ENCODE measurements at places on chromosomes 4 and X.

DNA sequence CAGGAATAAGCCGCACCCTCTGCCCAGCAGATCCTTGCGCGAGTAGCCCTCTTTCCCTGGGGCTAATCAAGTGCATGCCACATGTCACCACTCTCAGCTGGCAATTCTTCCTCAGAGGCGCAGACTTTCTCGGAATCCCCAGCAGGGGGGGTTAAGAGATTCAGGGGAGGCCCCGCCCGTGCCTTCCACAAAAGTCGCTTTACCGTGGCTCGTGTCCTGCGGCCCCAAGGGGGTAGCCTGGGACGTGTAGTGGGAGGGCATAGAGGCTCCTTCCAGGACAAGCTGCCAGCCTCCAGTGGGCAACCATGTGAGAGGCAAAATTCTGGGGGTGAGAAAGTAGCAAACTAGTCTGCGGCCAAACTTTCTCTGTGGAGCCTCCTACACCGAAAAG is 652 bp downstream of the SRPX start:
- DNase-seq, result no peak

GRCh38 chrX:45187731-45188130 is 12.9 kb downstream of the DIPK2B start:
- no peak for DNase-seq

DNA sequence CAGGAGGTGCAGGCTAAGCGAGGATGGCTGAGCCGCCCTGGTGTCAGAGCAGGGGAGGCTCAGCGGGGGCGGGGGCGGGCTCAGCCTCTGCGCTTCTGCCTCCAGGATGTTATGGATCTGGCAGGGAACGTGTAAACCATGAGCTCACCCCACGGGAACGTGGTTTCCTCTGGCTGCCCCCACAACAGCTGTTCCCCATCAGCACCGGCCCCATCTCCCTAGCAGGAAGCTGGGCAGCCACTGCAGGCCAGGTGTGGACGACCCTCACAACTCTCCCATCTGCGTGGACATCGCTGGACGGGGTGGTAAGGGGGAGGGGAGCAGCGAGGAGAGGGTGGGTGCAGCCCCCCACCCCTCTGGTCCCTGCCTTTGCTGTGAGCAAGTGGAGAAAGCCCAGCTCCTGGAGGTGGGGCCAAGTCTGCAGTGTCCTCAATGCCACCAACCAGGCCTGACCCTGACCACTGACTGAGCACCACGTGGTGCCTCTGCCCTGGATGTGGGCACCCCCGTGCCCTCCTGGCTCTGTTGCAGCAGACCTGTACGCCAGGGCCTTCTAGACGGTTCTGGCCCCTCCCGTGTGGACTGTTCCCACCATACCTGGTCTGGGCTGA is 28.1 kb upstream of the SPON2 start:
- no peak for DNase-seq

GRCh38 chr4:24067367-24068193 is 177.7 kb upstream of the PPARGC1A start:
- DNase-seq, result no peak

DNA sequence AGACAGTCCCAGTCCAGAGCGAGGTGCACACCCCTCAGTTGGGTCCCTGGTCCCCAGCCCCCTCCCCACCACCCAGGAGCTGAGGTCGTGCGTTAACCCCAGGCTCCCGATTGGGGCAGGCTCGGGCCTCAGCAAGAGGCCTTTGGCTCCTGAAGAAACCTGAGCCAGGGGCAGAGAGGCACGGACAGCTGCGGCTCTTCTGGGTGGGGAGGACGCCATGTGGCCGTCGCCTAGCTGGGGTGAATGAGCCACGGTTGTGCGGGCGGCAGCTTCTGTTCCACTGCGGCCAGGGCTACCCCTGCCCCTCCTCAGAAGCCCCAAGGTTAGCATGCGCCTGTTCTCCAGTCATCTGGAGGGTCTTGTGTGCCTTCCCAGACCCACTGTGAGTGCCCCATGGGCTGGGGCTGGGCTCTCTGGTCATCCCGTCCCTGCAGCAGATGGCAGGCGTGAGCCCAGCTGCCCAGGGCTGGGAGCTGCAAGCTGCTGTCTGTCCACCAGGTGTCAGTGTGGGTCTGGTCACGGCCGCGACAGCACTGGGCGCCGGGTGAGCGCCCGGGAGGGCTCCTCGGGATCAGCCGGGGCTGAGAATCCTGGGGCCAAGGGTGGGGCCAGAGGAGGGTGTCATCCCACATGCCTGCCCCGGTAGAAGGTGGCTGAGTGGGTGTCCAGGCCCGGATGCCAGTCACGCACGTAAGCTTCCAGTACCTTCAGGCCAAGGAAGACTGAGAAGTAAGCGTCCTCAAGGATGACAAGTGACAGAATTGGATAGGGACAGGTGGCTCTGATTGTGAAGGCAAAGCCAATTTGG is 21.9 kb downstream of the ATP2B3 start:
- DNase-seq, result peak; percentile 46

DNA sequence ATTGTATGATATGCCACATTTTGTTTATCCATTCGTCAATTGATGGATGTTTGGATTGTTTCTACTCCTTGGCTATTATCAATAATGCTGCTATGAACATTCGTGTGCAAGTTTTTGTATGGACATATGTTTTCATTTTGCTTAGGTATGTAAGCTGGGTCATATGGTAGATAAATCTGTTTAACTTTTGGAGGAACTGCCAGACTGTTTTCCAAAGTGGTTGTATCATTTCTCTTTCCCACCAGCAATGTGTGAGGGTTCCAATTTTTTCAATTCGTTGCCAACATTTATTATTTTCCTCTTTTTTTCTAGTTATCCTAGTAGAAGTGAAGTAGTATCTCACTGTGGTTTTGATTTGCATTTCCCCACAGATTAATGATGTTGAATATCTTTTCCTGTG is 71.8 kb downstream of the DIAPH2 start:
- DNase-seq, result no peak

- no peak for DNase-seq
Measured at GRCh38 chrX:110216027-110216426, 101.9 kb downstream of the AMMECR1 start.

- no peak for DNase-seq
Measured at GRCh38 chr4:81826817-81827424, 355.2 kb upstream of the RASGEF1B start.

GRCh38 chr4:114192854-114193253 is 213.4 kb upstream of the ARSJ start:
- no peak for DNase-seq

GRCh38 chrX:154371789-154372300 is 2.6 kb downstream of the FLNA start:
- DNase-seq, result no peak

DNA sequence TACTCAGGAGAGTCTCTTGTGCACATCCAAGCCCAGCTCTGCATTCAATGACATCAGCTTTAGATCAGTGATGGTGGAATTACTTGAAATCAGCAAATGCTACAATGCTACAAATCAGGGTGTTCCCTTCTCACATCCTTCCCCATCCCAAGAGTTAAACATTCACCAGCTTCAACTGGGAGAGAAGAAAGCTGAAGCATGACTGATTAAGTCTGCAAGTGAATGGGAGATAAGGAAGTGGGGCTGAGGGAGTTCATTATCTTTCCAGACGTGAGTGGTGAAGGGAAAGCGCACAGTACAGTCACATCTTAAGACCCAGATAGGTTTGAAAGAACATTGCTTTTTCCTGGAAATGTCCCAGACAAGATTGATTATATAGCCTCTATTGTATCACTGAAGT is 26.2 kb upstream of the MAP9 start:
- no peak for DNase-seq

DNA sequence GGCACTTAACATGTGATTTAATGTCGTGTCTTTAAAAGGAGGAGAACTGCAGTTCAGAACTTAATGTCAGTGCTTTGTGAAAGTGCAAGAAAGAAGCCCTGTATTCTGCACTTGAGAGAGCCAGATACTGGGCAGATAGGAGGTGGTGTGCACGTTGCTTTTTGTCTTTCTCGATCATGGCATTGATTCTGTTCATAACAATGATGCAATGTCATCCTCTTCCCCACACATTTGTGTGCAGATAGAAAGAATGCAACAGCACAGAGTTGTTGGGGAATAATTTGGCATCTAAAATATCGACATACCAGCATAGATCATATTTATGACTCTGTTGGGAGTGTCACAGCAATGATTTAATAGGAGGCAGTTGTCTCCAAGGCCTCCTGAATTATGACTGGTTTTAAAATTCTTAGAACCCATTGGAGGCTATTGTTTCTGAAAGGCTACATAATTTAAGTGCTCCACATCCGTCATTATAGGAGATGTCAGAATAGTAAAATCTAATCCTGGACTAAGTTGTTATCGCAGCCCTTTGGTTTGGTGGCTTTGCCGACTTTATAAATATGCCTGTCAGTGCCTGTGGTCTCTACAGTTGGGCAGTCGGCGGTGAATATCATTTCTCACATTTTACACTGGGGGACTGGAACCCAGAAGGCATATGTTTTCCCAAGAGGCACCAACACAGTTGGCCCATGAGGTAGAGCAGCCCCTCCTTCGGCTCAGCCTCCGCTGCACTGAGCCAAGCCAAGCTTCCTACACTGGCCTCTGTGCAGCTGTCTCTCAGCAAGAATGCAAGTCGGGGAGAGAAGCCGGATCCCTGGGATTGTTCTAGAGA is 124.9 kb downstream of the PTTG2 start:
- no peak for DNase-seq

DNA sequence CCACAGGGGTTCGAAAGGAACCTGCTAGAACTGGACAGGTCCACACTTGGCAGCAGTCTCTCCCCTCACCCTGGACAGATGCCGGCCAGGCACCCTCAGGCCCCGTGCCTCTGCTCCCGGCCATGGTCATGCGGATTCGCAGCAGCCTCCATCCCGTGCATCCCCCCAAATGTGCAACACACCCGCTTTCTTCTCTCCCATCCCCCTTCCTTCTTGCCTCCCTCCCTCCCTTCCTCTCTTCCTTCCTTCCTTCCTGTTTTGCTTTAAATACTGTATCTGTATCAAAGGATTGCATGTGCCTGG is 35.0 kb upstream of the HMX1 start:
- no peak for DNase-seq

GRCh38 chr4:15898902-15899301 is 39.6 kb downstream of the FGFBP1 start:
- DNase-seq, result no peak

DNA sequence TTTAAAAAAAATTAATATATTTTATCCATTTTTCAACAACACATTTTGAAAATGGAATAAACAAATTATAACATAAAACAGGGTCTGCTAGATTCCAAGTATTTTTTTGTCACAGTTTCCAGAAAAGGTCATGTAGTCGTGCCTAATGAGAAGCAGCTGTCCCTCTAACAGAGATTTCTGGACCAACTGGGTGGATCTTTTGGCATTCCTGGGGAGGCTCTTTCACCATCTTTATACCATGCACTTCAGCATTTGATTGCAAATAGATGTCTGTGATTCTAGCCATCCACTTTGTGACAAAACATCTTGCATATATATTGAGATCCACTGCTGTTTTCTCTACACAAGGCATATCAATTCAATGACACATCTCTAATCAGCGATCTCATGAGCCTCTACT is 210.7 kb upstream of the LDB2 start:
- no peak for DNase-seq

DNA sequence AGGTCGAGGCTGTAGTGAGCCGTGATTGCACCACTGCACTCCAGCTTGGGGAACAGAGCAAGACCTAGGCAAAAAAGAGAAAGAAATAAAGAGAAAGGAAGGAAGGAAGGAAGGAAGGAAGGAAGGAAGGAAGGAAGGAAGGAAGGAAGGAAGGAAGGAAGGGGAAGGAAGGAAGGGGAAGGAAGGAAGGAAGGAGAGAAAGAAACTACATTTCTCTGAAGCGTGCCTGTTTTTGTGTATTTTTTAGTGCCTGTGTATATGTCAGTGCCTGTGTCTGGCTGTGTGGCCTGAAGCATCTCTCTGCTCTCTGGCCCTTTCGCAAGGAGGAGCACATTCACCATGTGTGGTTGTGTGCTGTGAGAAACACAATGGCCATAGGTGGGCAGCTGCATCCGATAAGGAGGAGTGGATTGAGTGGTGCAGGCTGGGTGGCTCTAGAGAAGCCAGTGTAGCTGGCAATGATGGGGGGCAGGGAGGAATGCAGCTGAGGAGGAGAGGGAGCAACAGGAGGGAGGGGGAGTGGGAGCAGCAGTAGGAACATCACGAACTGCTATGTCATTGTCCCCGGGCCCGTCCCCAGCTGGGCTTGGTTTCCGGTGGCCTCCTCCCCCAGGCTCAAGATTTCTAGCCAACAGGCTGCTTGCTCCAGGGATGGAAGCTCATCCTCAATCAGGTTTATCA is 11.4 kb downstream of the SYN1 start:
- DNase-seq, result no peak
